ENCODE measurements at places on chromosomes 1 and 21.

DNA sequence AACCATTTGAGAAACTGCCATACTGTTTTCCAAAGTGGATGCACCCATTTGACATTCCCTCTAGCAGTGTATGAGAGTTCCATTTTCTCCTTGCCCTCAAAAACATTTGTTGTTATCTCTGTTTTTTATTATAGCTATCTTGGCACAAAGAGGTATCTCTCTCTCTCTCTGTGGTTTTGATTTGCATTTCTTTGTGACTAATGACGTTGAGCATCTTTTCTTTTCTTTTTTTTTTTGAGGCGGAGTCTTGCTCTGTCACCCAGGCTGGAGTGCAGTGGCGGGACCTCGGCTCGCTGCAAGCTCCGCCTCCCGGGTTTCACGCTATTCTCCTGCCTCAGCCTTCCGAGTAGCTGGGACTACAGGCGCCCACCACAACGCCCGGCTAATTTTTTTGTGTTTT is 17.4 kb upstream of the ZMYM6 start:
- no peak for DNase-seq

- no peak for DNase-seq
Measured at GRCh38 chr1:116671912-116672311, 4.4 kb upstream of the IGSF3 start.

- DNase-seq = no peak
Measured at GRCh38 chr1:1357871-1358432, 403 bp downstream of the MXRA8 start.

- no peak for DNase-seq
Measured at GRCh38 chr21:41927727-41928409, 25.9 kb downstream of the C2CD2 start.

- DNase-seq = peak; percentile 56
Measured at GRCh38 chr1:17419626-17420328, 19.7 kb downstream of the RCC2 start.

DNA sequence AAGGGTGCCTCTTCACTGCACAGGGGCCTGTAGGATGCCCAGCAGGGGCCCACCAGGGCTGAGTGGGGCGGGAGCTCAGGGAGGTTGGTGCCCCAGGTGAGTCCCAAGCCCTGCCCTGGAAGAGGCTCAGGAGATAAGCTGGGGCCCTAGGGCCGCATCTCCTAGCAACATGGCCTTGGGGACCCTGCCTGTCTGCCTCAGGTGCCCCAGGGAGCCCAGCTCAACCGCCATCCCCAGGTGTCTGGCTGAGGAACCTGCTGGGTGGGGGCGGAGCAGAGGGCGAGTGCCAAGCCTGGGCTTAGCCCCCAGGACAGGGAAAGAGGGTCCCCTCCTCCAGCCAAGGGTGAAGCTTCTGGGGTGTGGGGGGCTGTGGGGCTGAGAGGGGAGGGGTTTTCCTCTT is 54.8 kb downstream of the FOXO6 start:
- DNase-seq = no peak

- DNase-seq = no peak
Measured at GRCh38 chr1:67684526-67685066, 405 bp upstream of the GADD45A start.

DNA sequence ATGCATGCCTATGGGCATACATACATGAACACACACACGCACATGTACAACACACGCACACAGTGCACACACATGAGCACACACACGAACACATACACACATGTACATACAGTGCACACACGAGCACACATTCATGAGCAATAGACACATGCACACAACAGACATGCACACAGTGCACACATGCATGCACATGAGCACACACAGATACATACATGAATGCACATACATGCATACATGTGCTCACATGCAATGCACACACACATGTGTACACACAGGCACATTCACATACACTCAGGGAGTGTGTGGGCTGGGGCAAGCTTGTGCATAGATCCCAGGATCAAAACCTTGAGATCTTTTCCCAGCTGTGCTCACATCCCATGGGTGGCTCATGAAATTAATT is 18.9 kb downstream of the CRYAA start:
- no peak for DNase-seq

DNA sequence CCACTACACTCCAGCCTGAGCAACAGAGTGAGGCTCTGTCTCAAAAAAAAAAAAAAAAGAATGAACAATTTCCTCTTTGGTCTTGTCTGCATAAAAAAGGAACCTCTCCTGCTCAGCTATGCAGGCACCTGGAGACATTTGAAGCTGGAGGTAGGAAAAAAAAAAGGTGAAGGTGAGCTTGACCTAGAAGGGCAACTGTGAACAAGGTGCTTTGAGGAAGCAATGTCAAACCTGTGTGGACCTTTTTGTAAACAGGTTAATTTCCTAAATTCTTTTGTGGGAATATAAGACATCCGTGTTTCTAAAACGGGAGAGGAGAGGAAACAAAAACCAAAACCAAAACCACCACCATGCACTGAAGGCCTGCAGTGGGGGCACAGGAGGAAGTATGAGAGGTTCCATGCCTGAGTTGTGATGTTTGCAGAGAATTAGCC is 77.5 kb downstream of the SLC45A1 start:
- DNase-seq = no peak

GRCh38 chr1:115768549-115768948 is at the start of gene CASQ2:
Gene CASQ2 (minus strand): TSS chr1:115768714. CDS start chr1:115768541, 173 bp downstream.
- DNase-seq = no peak

- DNase-seq = no peak
Measured at GRCh38 chr1:220877377-220878095, 1.7 kb upstream of the HLX start.

- peak; percentile 42 for DNase-seq
Measured at GRCh38 chr1:24688621-24689195, 45.6 kb downstream of the SRRM1 start.

DNA sequence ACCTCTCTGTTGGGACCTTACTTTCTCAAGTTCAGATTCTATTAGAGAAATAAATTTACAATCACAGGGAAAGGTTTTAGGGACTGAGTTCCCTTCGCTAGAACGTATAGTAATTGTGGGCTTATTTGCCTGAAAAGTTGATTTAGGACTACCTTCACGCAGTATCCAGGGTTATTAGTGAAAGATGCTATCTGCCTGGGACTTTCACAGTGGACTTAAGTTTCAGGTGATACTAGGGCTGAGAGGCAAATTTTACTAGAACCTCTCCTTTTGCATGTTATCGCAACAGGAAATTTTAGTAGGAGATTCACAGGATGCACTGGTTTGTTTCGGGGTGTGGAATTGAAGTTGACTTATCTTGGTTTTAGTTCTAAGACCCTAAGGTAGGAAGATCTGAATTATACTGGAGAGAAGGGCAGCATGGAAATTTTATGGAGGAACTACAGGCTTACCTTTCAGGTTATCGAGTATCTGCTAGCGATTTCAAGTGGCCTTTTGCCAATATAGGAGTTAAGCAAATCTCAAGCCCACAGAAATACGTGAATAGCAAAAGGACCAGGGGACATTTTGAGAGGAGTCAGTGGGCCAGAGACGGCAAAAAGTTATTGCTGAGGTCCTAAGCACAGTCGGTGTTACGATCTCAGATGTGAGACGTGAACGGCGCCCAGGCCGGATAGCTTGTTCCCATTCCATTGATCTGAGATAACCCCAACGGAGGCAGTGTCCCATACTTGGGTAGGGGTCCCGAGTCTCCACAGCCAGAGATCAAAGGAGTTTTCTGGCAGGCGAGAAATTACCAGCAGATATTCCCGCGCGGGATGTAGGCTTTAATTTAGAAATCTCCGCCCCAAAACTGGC is 723 bp upstream of the GNAI3 start:
- DNase-seq = no peak

- no peak for DNase-seq
Measured at GRCh38 chr1:40802742-40803113, 19.1 kb downstream of the KCNQ4 start.

GRCh38 chr1:65092691-65093090 is 55.3 kb upstream of the AK4 start:
- no peak for DNase-seq

DNA sequence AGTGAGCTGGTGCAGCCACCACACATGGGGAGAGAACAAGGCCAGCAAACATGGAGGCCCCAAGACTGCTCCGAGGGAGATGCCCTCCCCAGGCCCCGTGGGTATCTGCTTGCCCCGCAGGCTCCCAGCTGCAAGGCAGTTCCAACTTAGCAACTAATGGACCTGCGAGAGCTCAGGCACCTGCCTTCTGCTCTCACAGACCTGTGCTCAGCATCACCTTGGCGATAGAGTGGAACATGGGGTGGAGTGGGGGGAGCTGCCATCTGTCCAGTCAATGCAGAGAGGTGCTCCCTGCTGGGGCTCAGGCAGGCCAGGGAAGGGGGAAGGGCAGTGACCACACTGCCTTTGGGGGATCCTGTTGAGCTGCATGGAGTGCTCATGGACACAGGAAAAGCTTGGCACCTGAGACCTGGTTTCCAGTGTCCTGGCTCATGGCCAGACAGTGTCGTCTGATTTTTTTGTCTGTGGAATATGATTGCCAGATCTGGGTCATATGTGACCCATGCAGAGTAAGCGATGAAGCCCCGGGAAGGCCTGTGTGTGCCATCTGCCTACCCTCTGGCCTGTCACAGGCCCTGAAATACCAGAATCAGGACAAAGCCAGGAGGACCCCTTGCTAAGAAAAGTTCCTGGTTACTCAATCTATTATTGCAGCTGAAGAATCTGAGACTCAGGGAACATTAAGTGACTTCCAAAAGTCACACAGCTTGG is 39.9 kb upstream of the TENT5C start:
- no peak for DNase-seq

GRCh38 chr1:200150006-200150405 is 122.5 kb downstream of the NR5A2 start:
- DNase-seq = no peak

DNA sequence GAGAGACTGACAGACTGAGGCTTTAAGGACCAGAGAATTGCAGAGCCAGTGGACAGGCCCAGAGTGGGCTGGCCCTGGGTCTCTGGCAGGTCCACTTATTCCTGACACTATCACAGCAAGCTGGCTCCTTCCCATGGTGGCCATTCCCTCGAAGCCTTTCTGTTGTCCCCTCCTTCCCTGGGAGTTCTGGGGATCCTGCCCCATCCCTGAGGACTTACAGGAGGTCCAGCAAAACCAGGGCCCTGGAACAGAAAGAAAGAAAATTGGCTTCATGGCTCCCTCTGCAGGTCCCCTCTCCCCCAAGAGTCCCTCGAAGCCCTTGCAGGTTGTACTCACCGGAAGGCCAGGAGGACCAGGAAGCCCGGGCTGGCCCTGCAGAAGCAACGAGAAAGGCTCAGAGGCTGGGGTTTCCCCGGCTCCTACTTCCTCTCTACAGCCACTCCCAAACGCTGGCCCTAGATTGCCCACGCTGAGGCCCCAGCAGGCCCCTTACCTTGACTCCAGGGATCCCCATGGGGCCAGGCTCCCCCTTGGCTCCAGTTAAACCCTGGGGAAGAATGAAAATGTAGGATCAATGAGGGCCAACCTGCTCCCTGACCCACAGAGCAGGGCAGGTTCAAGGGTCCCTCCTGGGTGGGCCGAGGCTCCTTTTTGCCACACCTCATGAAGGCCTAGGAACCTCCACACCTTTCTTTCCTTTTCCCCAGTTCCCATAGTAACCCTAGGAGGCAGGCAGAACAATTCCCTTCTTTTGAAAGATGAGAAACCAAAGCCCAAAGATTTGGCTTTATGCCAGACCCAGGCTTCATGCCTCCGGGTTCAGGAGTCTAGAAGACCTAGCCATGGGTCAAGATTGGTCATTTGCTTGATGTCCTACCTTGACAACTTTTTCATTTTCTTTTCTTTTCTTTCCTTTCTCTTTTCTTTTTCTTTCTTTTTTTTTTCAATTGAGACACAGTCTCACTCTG is 4.6 kb downstream of the COL9A2 start:
- DNase-seq = no peak

DNA sequence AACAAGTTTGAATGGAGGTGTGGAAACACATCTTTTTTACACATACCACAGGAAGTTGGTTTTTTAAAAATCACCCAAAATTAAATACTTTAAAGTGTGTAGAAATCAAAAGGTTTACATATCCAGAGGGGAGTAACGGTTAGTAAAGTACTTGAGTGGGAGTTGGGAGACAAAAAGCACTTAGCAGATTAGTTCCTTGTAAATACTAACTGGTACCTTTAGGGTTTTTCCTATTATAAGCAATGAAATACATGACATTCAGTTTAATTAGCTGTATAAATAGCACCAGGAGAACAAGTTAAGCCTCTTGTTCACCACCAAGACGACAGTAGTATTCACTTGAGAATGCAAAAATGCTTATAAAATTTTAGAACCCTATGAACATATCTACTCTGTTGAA is 23.7 kb upstream of the RAVER2 start:
- no peak for DNase-seq

DNA sequence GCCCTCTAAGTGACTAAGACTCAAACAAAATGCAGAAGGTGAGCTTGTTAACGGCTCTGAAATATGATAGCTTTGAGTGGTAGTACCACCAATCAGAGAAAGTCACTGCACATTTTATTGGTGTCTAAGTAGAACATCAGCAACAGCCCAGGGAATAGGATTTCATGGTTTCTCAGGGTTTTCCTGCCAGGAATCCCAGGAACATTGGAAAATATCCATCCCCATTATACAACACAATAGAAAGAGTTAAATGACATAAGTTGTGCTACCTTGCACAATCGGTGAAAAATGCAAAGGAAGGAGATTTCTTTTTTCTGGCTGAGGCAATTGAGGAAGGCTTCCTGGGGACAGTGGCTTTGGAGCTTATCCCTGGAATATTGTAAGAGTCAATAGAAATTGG is 283.1 kb downstream of the HLX start:
- no peak for DNase-seq

DNA sequence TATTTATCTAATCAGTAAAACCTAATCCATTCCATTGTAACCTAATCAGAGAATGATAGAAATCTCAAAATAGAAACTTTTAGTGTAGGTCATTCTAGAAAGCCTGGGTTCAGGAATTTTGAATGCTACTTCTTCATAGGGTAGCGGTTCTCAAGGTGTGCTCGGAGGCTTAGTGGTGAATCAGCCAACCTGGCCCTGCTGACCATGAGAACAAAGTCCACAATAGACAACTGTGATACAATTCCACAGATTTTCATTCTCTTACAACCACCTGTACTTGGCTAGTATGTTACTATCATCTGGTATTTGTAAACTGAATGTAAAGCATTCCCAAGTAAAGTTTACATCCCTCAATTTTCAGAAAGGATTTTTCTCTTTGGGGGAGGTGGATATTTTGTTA is 7.5 kb upstream of the PUM1 start:
- DNase-seq = no peak
